ENCODE measurements at places on chromosomes 16 and 17.
A peak's percentile ranks its signal among the peaks of the same experiment; 100 is the strongest.

GRCh38 chr16:1643521-1643920, 31.4 kb downstream of the CRAMP1 start:
- DNase-seq = no peak

GRCh38 chr16:75494184-75494583, 1.1 kb downstream of the CHST6 start:
- DNase-seq = no peak

GRCh38 chr16:7653746-7654461, 321.3 kb downstream of the RBFOX1 start:
- no peak for DNase-seq

- DNase-seq = no peak
These were observed 686 bp upstream of the RHOT2 start for GRCh38 chr16:667113-667779.

GRCh38 chr17:78738698-78739097, 43.4 kb downstream of the CYTH1 start:
- no peak for DNase-seq

DNA sequence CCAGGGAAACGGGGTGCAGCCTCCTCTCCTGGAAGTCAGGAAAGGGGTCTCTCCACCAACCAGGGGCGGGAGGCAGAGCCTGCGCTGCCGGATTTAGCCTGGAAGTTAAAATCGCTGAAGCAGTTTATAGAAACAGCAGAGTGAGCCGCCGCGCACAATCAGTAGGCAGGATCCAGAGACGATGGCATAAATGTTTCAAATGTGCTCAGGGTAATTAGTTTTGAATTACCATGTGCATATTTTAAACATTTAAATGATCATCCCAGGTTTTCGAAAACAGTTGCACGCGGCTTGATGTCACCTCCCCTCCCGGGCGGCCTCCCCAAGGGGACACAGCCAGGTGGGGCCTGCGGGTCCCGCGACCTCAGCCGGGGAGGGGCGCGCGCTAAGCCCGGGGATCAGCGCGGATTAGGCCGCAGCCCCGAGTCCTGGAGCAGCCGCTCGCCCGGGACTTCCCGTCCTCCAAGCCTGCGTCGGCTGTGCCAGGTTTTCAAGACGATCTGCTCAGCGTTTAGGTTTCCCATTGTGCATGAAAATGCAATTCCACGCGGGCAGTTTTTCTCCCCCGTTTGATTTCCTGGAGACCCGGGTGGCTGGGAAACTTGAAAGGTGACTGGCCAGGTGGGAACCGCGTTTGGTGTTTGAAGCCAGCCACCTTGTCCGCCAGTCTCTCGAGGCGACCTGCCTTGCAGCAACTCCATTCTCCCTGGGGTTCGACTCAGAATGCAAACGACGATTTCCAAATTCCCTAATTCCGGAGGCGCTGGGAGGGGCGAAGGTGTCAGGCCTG, 78.3 kb downstream of the RPA1 start:
- peak; percentile 13 for DNase-seq

- DNase-seq = no peak
These were observed 5.5 kb upstream of the SLFN12L start for GRCh38 chr17:35542990-35543389.

DNA sequence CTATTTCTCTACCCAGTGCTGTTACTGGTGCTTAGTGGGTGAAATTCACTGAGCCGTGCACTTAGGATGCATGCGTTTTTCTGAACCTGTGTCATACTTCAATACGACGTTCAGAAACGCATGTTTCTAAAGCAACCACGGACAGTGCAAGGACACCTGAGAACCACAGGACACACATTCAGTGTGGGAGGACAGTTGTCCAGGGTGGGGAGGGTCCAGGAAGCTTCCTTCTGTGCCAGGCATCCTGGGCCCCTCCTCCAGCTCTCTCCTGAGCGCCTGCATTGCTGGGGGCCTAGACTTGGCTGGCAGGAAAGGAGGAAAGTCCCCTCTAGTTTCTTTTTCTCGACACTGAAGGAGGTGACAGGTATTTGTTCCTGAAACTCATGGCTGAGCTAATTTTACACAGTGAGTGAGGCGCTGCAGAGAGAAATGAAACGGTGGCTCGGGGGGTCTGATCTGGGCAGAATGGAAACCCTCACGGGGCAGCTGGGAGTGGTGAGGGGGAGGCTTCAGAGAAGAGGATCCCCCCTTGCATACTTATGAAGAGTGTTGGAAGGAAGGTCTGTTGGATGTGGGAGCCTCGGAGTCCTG, 89.9 kb downstream of the IRF8 start:
- no peak for DNase-seq

DNA sequence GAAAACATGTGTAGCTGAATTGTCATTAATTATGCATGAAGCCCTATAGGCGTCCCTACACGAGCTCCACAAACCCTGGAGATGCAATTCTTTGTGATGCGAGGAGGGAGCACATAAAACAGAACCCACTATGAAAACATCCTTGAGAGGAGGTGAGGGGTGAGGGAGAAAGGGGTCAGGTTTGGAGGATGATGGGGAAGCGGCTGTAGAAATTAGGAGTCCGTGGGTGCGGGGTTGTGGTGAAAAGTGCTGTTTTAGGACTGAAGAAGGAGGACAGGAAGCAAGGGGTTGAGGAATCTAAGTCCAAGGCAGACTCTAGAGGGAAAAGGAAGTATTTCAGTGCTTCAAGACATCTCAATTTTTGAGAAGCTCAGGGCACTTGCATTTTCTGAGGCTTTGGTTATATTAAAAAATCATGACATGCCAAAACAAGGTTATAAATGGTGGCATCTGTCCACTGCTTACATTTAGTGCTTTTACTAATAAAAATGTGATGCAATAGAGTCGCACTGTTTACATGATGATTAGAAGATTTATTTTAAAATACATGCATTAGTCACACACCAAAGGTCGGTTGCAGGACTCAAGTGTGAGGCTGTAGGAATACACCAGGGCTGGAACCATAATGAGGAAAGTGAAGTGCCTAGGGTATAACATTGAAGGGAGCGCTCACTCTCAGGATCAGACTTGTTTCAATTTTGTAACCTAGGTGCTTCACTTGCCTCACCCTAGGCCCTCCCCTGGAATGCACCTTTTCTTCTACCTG, 379.5 kb downstream of the HS3ST4 start:
- DNase-seq = no peak

All from HCEC 1CT (cell line).